ENCODE measurements at places on chromosomes 6 and 20.

- no peak for DNase-seq
Measured at GRCh38 chr6:134074151-134075055, 22.0 kb upstream of the SLC2A12 start.

DNA sequence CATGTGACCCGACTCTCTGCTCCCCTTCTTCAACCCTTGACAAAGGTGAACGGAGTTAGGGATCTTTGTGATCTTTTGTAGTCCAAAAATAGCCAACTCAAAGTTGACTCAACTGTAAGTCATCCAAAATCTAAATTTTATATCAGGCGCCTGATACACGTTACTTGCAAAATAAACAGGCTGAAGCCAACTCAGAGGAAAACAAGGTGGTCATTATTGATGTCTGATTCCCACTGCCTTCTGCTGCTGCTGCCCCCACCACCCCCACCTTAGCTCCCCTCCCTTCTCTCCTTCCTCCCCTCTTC is 13.2 kb upstream of the RNF8 start:
- DNase-seq = no peak

- DNase-seq = no peak
Measured at GRCh38 chr6:123338394-123338793, 298.4 kb downstream of the TRDN start.

GRCh38 chr6:21325201-21325856 is 268.2 kb upstream of the SOX4 start:
- DNase-seq = no peak

All from activated CD4-positive, alpha-beta T cell treated with anti-CD3 and anti-CD28 coated beads, Interleukin-2, amount 50 U/mL, for 48 hours (primary cell).